Activated CD8-positive, alpha-beta T cell treated with anti-CD3 and anti-CD28 coated beads for 36 hours (primary cell): ENCODE measurements at places on chromosomes 4 and X.

- DNase-seq, result peak; percentile 84
Measured at GRCh38 chrX:1657367-1658070, 42.7 kb downstream of the ASMT start.

DNA sequence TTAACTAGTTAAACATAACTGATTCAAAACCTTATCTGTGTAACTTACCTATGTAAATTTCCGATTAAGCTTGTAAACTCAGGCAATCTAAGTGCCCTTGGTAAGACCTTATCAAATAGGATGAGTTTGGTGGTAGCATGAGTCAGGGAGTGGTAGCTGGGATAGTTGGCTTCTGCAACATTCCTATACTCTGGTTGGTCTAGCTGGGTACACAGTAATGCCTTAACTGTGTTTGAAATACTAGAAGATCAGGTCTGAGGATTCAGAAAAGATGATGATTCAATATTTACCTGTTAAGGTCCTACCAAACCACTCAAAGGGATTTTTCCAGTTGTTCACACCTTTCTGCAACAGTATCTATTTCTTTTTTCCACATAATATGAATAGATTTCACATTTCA lies 5.3 kb downstream of the YIPF7 start:
- DNase-seq, result no peak

- DNase-seq, result no peak
Measured at GRCh38 chrX:100964362-100964761, 5.1 kb upstream of the ARL13A start.

- no peak for DNase-seq
Measured at GRCh38 chr4:166174717-166175490, 301.9 kb downstream of the TLL1 start.

GRCh38 chrX:18828832-18829404 lies 121.5 kb downstream of the PPEF1 start:
- peak; percentile 43 for DNase-seq

- DNase-seq, result no peak
Measured at GRCh38 chr4:8225706-8226443, 26.8 kb downstream of the SH3TC1 start.

GRCh38 chr4:149716728-149717127 lies 98.9 kb downstream of the IQCM start:
- no peak for DNase-seq

GRCh38 chr4:175369087-175369486 lies 443.0 kb downstream of the GPM6A start:
- DNase-seq, result no peak

DNA sequence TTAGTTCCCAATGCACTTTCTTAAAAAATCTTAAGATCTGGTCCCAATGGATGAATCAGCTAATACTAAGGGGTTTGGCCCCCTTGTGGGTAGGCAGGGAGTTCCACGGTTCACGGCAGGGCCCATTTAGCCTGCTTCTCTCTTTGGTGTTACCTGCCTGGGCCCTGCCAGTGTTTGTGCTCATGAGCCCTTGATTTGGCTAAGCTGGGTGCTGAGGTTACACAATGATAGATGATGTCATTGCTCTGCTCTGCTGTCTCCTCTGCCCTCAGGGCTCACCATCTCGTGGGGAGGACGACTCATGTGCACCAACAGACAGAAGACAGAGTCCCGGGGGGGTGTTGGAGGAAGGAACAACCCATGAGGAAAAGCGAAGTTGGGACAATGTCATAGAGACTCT lies 24.4 kb downstream of the RTL5 start:
- DNase-seq, result peak; percentile 18

- no peak for DNase-seq
Measured at GRCh38 chr4:69773484-69773883, 13.1 kb upstream of the SULT1B1 start.

- DNase-seq, result peak; percentile 23
Measured at GRCh38 chr4:6221851-6222760, 21.8 kb upstream of the JAKMIP1 start.

DNA sequence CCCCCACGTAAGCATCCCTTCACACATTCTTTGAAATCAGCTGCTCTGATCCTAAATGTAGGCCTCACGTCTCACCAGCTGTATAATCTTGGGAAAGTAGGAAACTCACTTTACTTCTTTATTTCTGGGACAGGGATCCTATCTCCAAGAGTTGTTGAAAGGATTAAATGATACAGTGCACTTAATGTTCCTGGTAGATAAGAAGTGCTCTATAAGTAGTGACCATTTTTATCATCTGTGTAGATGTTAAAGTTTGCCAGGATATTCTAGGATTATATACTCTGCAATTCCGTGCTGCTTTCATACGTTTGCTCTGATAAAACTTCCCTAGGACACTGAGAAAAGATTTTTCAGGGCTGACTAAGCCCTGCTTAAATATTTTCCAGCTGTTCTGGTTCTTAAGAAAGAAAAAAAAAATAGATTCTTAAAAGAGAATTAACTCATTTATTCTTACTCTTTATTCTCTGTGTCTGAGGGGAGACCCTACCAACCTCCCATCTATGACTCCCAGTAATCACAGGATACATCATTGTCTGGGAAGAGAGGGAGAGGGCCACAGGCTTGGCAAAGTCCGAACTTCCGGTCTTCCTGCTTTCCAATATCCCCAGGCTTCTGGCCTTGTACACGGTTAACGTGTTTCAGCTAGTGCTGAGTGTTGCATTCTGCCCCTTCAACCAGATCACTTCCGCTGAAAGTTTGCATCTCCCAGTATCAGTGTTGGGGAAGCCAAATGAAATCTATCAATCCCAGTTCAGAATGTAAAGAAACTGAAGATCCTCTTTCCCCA lies 269.2 kb downstream of the TRIML1 start:
- no peak for DNase-seq

DNA sequence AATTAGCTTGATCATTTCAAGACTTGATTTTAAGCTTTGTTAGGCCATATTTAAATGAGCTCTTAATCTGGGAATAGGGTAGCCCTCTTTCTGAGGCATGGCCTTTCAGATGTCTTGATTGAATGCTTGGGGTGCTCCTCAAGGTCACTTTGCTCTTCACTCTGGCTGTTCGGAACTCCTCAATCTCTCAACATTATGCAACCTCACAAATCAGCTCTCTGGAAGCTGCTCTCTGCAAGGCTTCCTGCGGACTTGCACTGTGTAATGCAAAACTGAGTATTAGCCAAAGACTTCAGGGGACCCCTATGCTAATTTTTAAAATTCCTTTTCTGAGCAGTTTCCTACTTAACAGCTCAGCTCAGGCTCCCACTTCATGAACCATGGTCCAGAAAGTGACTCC lies 398.3 kb downstream of the PRDM5 start:
- DNase-seq, result no peak

GRCh38 chr4:1402021-1402515 lies 4.2 kb downstream of the NKX1-1 start:
- no peak for DNase-seq

DNA sequence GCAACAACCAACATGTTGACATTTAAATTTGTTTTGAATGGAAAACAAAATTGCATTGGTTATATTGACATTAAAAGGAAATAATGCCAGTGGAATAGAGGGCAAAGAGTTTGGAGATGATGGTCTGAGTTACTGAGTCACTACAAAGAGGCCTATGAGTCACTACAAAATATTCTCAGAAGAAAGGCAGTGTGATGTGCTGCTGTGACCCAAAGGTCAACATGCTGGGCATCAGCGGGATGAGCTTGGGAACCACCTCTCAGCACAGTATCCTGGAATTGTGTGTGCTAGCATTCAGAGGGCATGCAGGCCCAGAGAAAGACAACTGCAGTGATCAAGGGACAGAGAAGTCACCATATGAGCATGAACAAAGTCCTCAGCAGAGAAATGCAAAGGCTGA lies 2.8 kb downstream of the CMC4 start:
- peak; percentile 10 for DNase-seq

DNA sequence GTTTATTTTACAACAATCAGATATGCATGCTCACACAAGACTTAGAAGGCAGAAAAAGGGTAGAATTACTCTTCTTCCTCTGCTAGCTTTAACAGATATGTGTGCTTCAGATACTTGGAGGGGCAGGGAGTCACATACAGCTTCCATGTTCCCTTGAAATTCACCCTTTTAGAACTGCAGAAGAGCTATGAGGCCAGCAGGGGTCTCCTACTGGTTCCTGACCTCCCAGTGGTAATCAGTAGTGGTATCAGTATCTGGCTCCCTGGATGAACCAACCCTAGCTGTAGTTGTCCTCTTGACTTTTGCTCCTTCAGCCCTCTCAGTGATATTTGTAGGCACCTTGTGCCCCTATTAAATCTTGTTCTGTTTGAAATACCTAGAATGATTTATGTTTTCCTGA lies 81.5 kb downstream of the RCHY1 start:
- peak; percentile 9 for DNase-seq

GRCh38 chr4:92433272-92433758 lies 129.5 kb downstream of the GRID2 start:
- no peak for DNase-seq

- no peak for DNase-seq
Measured at GRCh38 chrX:154294791-154295574, at the start of gene TEX28. Gene TEX28, minus strand, starts transcription at chrX:154295124. Its CDS starts 3,007 bp downstream, at chrX:154292117.

DNA sequence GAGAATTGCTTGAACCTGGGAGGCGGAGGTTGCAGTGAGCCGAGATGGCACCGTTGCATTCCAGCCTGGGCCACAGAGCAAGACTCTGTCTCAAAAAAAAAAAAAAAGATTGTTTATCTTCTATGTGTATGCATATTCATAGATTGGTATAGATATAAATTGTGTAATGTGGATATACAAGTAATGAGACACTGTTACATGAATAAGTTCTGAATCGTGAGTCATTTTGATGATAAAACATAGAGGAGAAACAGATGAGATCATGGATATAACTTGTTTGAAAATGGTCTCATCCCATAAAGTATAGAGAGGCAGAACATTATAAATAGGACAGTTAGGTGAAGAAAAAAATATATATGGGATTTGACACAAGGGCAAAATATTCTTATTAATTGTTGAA lies 628.0 kb downstream of the IL1RAPL1 start:
- DNase-seq, result no peak

- DNase-seq, result no peak
Measured at GRCh38 chrX:70497026-70497425, 52.4 kb downstream of the DLG3 start.

- DNase-seq, result peak; percentile 59
Measured at GRCh38 chr4:30717208-30718020, 2.8 kb upstream of the PCDH7 start.
